ENCODE measurements at places on chromosomes 12 and 14.

- no peak for ATAC-seq
Measured at GRCh38 chr12:102953221-102953620, 4.3 kb upstream of the ASCL1 start.

- no peak for ATAC-seq
Measured at GRCh38 chr14:22097072-22097471, 423.5 kb upstream of the OR4E1 start.

- no peak for ATAC-seq
Measured at GRCh38 chr12:131829356-131829747, 1.2 kb downstream of the MMP17 start.

DNA sequence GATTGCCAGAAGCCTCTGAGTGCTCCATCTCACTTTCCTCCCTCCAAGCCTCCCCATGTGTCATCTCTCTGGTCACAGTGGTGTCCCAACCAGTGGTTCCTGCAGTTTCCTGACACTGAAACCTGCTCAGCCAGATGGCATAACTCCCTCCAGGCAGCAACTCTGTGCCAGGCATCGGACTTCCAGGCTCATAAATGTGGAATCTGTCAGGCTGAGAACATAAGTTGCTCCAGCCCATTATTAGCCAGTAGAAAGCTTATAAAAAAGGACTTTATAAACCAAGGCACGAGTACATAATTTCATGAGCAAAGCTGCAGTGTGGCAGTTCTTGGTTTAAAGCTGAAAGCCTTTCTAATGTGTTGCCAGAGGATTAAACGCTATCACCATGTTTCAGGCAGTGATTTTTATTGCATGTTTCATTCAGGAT, 194.3 kb downstream of the DACT1 start:
- ATAC-seq: no peak

- no peak for ATAC-seq
Measured at GRCh38 chr12:39868328-39868725, 237.6 kb downstream of the SLC2A13 start.

DNA sequence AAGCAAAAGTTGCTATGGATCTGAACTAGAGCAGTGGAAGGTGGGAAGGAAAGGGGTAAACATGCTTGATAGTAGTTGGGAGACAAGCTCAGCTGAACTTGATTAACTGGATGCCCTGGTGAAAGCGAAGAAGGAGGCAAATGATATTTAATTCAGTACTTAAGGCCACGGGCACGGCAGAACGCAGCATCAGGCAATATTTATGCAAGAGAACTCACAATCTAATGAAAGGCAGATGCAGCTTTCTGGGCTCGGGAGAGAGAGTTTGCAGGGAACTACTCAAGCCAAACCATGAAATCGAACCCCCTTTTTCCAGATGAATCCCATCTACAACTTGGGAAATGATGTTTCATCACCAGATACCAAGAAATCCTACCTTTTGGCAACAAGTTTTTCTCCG, 3.5 kb upstream of the CNIH1 start:
- no peak for ATAC-seq

GRCh38 chr14:68935761-68936214, 43.3 kb downstream of the ACTN1 start:
- no peak for ATAC-seq

DNA sequence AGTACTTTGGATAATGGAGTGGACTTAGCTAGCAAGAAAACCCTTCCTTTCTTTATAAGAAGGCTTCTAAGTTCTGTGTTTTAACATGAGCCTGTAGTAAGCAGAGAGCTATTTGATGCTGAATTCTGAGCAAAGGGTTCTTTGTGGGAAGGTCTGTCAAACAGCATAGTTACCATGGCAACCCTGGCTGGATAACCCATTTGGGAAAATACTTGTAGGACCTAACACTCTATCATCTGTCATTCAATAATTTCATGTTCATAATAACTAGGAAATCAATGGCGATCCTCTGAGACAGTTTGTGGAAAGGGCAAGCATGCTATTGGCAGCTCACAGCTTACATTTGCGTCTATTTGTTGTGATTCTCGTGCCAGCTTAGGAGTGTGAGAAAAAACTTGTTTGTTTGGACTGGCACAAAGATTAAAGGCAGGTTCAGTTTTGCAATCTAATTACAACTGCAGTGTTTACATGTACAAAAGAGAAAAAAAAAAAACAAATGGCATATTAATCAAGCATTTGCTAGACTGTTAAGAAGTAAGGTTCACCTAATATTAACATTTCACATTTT, 219.2 kb downstream of the PDZRN4 start:
- ATAC-seq: no peak

DNA sequence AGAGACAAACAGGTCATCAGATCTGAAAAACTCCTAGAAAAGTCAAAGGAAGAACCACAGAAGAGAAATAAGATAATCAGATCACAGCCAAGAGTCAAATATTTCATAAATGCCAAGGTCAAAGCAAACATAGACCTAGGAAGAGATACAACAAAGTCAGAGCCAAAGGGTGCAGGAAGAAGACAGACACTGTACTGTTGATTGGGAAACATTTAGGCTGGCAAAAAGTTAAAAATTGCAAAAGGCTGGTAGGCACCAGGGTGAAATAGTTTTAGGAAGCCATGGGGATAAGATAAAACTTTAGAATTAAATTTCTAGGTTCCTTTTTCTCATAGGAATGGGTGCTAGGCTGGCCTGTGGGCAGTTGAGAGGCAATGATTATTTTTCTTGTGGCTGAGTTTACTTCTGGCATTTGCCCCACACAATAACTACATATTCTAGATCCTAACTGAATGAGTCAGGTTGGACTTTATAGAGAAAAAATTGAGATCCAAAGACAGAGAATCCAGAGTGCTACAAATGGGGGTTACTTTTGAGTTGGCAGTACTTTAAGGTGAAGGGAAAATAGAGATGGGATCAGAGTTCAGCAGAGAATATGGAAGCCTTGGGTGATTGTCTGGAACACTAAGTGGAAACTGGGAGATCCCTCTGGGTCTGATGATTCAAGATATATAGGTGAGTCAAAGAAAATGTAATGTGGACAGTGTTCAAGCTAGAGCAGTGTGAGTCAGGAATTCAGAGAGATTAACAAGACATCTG, 215.5 kb downstream of the C12orf50 start:
- no peak for ATAC-seq

DNA sequence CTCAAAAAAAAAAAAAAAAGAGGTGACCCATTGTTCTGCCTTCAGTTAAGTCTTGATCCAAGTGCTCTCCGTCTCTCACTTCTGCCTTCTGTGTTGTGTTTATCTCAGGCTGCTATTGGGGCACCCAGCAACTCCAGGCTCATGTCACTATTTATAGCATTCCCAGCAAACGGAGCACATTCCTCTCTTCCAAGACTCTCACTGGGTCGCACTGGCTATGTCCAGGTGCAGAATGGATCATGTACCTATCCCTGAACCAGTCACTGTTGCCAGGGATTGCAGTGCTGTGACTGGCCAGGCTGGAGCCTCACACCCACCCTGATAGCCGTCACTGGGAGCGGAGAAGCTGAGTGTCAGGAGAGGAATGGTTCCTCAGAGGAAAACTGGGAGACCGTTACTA, 31.2 kb downstream of the RHOF start:
- ATAC-seq: no peak

DNA sequence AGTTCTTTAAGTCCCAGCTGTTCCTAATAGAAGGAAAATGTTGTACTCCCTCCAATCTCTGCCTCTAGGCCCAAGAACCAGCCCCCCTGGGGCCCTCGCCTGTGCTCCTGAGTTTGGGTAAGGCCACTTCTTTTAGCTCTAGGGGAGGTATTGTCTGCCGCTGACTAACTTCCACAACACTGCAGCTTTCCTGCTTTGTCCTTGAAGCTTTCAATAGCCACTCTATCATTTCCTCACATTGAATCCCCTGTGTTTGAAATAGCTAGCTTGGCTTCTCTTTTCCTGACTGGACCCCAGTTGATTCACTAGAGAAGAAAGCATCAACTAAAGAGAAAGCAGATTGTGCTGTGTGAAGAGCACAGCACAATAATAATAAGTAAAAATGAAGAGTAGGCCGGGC, 28.8 kb downstream of the KRT80 start:
- ATAC-seq: no peak

- ATAC-seq: no peak
Measured at GRCh38 chr12:27133022-27133590, 50.7 kb upstream of the C12orf71 start.

DNA sequence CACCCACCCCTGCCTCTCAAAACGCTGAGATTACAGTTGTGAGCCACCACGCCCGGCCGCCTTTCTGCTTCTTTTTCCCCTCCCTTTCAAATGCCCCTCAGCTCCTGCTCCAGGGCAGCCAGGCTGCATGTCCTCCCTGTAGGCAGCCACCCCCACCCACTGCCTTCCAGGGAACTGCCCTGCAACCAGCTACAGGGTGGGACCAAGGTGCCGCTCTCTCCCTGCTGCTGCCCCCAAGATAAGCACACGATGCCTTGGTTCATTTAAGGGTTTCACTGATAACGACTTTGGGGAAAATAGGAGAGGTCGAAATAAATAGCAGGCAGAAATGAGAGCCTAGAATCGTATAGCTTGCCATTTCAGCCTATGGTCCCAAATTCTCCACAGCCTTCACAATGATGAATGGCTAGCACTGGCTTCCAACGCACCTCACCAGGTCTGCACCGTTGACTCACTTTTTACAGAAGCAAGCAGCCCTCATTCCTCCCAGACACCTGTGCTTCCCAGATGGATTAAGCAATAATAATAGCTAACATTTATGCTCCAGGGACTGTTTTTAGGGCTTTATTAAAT, 40.7 kb downstream of the ATG14 start:
- no peak for ATAC-seq

DNA sequence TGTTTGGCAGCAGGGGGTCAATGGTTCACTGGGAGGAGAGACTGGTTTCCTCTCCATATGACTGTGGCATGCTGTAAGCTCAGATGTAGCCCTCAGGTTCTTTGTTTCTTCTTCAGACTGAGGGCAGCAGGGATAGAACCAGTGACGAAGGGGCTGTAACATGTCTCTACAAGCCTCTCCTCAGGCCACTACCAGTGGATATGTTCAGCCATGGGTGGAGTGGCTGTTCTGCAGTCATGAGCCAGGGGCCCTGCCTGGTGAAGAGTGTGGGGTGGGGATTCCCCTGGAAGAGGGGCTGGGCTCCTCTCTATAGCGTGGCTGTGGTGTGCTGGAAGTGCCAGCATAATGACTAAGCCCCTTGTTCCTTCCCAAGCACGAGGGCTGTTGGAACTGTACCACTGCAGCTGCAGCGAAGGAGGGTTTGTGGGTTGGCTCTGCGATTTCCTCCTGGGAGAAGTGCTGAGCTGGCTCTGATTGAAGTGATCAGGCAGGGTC, 55.8 kb downstream of the CMAS start:
- ATAC-seq: peak; percentile 43

DNA sequence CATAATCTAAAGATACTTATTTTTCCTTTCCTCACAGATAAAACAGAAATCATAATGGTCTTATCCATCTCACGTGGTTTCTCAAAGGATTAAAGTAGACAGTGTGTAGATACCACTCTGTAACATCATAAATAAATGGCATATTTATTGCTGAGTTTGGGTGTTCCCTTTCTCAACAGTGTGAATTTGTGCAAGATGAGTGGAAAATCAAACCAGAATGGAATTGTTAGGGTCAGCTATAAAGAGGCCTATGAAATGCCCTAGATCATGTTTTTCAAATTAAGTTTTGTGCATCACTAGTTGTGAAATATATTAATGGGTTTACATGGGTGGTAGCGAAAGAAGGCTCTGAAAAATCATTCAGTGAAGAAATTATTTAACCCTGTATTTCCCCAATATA, 216.3 kb upstream of the GARIN6 start:
- ATAC-seq: no peak
